ENCODE measurements at places on chromosomes 16 and 17.

- peaks cover 6% of the 10 kb centered on the region for H3K36me3 ChIP-seq
- peaks cover 37% of the 10 kb centered on the region for H3K4me1 ChIP-seq
- H3K27me3 ChIP-seq, result no peaks in the 10 kb centered on the region
- peak overlapping the region; percentile 11 for H3K27ac ChIP-seq
Measured at GRCh38 chr17:65008882-65009281, 47.7 kb downstream of the GNA13 start.

DNA sequence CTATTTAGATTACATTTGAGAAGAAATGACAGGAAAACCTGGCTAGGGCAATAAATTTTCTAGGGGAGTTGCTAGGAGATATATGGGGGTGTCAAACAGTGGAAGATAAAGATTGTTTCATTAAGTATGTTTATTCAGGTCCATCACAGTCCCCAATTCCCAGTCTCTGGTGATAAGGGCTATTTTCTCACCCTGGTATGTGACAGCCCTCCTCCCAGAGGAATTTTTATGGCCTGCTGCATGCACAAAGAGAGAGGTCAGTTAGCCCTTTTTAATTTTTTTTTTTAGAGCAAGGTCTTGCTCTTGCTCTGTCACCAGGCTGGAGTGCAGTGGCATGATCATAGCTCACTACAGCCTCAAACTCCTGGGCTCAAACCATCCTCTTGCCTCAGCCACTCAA lies 53.6 kb upstream of the ATF7IP2 start:
- no peak overlapping the region for H3K27ac ChIP-seq
- H3K27me3 ChIP-seq, result no peaks in the 10 kb centered on the region
- H3K4me3 ChIP-seq, result no peak overlapping the region
- peaks cover 3% of the 10 kb centered on the region for H3K36me3 ChIP-seq
- no peak for DNase-seq
- peaks cover 3% of the 10 kb centered on the region for H3K4me1 ChIP-seq

DNA sequence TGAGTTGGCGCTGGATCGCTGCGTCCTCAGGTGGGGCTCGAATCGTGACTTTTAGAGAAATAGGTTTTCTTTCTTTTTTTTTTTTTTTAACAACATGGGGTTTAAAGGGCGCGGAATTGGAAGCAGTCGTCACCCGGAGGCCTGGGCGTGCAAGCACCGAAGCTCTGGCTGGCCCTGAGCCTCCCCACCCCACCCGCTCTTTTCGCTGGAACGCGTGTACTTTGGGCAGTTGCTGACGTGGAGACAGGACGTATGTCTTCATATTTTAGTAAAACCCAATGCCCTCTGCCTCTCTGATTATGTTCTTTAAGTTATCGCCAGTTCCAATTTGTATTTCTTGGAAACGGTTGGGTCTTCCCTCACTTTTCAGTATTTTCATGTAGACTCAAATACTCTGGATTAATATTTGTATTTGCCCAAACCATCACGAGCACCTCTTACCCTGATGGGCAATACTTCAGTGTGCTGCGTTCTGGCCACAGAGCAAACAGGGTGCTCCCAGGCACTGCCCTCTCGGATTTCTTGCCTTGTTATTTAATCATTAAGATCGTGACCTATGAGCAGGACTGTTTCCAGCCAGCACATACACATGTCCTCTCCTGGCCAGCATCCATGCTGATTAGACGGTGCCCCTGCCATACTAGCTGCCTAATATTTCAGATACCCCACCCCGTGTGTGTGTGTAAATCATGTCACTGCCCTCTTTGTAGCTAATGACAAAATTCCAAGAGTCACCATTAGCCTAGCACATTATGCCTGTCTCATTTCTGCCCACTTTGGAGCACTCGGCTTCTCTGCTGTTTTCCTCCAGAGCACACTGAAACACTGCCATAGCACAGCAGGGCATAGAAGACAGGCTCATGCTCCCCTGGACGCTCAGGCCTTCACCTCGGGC lies 805 bp upstream of the C16orf95 start:
- no peaks in the 10 kb centered on the region for H3K36me3 ChIP-seq
- H3K4me3 ChIP-seq, result peak overlapping the region; percentile 93
- peaks cover 10% of the 10 kb centered on the region for H3K4me1 ChIP-seq
- H3K27me3 ChIP-seq, result no peaks in the 10 kb centered on the region
- no peak for DNase-seq

- no peak overlapping the region for H3K27ac ChIP-seq
- no peaks in the 10 kb centered on the region for H3K36me3 ChIP-seq
- peaks cover 17% of the 10 kb centered on the region for H3K27me3 ChIP-seq
- H3K4me1 ChIP-seq, result no peaks in the 10 kb centered on the region
- H3K4me3 ChIP-seq, result no peak overlapping the region
Measured at GRCh38 chr16:86134802-86135461, 236.0 kb downstream of the IRF8 start.

- peak overlapping the region; percentile 24 for H3K4me3 ChIP-seq
- H3K4me1 ChIP-seq, result peaks cover 10% of the 10 kb centered on the region
- no peaks in the 10 kb centered on the region for H3K36me3 ChIP-seq
- peaks cover 16% of the 10 kb centered on the region for H3K27me3 ChIP-seq
Measured at GRCh38 chr17:82315703-82316358, 1.6 kb downstream of the CD7 start.

DNA sequence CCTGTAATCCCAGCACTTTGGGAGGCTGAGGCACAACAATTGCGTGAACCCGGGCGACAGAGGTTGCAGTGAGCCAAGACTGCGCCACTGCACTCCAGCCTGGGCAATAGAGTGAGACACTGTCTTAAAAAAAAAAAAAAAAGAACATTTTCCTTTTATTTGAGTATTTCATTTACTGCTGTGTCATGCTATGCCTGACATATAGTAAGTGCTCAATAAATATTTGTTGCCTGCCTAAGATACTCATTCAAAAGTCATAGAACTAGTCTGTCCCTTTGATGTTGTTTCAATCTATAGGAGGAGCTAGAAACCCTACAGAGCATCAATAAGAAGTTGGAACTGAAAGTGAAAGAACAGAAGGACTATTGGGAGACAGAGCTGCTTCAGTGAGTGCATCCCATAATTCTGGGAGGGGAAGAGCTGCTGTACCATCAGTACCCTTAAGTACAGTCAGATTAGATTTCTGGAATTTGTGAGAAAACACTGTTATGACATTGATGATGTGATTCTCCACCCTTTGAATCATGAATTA lies 20.0 kb downstream of the CALCOCO2 start:
- H3K4me1 ChIP-seq, result no peaks in the 10 kb centered on the region
- H3K4me3 ChIP-seq, result no peak overlapping the region
- no peak for DNase-seq
- peaks cover 36% of the 10 kb centered on the region for H3K36me3 ChIP-seq
- H3K27ac ChIP-seq, result no peak overlapping the region

- peaks cover 11% of the 10 kb centered on the region for H3K36me3 ChIP-seq
- H3K4me1 ChIP-seq, result peaks cover 22% of the 10 kb centered on the region
- no peak overlapping the region for H3K27ac ChIP-seq
Measured at GRCh38 chr17:31374094-31374447, 17.4 kb upstream of the RAB11FIP4 start.

- no peak overlapping the region for H3K4me3 ChIP-seq
- peaks cover 5% of the 10 kb centered on the region for H3K27me3 ChIP-seq
- H3K27ac ChIP-seq, result no peak overlapping the region
- DNase-seq, result no peak
- no peaks in the 10 kb centered on the region for H3K4me1 ChIP-seq
Measured at GRCh38 chr16:16817196-16817595, 438.3 kb downstream of the NPIPA7 start.

DNA sequence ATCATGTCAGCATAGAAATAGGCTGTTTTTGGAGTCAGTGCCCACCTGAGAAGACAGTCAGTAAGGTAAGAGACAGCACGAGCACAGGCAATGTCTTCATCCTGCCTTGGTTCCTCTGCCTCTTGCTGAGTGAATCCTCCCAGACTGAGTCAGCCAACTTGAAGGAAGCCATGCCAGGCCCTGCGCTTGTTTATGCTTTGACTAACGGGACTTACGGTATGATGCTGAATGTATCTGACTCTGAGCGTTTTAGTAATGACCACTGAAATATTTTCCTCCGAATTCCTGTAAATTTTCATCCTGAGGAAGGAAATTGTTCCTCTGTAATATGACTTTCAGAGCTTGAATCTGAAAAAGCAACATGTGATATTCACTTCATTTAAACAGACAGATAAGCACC lies 18.0 kb downstream of the C17orf67 start:
- peaks cover 4% of the 10 kb centered on the region for H3K36me3 ChIP-seq
- H3K27me3 ChIP-seq, result no peaks in the 10 kb centered on the region
- H3K4me3 ChIP-seq, result no peak overlapping the region
- no peak for DNase-seq
- H3K27ac ChIP-seq, result no peak overlapping the region

DNA sequence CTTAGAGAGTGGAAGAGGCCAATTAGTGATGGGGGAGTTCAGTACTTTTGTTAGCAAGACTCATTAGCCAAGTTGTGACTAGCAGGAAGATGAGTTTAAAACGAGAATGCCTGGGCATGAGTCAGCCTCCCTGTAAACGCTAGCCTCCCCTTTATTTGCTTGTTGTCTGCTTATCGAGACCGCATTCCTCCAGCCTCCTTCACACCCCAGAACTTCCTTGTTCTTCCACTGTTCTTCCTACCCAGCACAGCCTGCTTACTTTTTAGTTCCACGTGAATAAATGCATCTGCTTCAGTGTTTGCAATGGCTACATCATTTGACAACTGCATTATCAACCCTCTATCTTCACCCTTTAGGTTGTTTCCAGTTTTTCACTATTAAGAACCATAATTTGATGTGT lies 20.2 kb upstream of the OR3A1 start:
- H3K27ac ChIP-seq, result peak overlapping the region; percentile 9
- no peak for DNase-seq
- no peaks in the 10 kb centered on the region for H3K36me3 ChIP-seq
- H3K27me3 ChIP-seq, result no peaks in the 10 kb centered on the region
- H3K4me3 ChIP-seq, result no peak overlapping the region
- H3K4me1 ChIP-seq, result peaks cover 3% of the 10 kb centered on the region

GRCh38 chr17:28982131-28982793 lies 23.6 kb downstream of the SEZ6 start:
- peak overlapping the region; percentile 94 for H3K27ac ChIP-seq
- peaks cover 13% of the 10 kb centered on the region for H3K27me3 ChIP-seq
- H3K36me3 ChIP-seq, result no peaks in the 10 kb centered on the region
- peak overlapping the region; percentile 11 for H3K4me3 ChIP-seq
- H3K4me1 ChIP-seq, result peaks cover 18% of the 10 kb centered on the region

GRCh38 chr17:66960613-66961012 lies 3.9 kb upstream of the CACNG4 start:
- H3K27me3 ChIP-seq, result peaks cover 14% of the 10 kb centered on the region
- H3K36me3 ChIP-seq, result no peaks in the 10 kb centered on the region
- no peak for DNase-seq
- H3K4me1 ChIP-seq, result peaks cover 3% of the 10 kb centered on the region

- H3K27me3 ChIP-seq, result peaks cover 10% of the 10 kb centered on the region
- H3K36me3 ChIP-seq, result no peaks in the 10 kb centered on the region
- peaks cover 3% of the 10 kb centered on the region for H3K4me1 ChIP-seq
- H3K27ac ChIP-seq, result no peak overlapping the region
- no peak overlapping the region for H3K4me3 ChIP-seq
Measured at GRCh38 chr16:31484491-31485171, 1.7 kb downstream of the SLC5A2 start.

DNA sequence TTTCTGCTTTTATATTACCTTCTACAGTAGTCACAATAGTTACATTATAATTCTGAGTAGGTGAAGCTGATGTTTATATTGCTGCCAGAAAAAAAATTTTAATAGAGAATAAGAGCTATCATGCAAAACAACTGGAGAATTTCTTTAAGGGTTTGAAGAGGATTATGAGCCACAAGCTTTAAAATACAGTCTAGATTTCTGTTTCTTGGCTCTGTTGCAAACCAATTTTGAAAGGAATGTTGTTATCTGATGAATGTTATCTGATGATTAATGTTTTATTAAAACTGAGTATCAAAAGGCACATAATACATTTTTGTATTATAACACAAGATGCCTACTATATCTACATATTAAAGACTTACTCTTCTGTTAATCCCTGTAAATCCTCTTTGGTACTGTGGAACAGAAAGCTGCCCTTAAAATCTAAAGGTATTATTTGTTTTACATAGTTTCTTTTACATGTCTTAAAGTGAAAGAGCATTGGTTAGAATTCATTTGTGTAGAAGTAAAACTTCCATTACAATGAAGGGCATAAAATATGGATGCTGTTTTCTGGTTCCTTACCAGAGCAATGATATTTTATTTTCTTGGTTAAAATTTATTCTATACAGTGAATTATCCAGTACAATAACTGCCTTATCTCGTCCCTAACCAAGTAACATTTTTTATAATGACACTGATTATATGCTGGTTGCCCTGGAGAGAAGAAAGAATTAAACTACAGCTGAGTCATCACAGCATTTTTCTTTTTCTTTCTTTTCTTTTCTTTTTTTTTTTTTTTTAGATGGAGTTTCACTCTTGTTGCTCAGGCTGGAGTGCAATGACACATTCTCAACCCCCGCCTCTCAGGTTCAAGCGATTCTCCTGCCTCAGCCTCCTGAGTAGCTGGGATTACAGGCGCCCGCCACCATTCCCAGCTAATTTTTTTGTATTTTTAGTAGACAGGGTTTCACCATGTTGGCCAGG lies 205.7 kb downstream of the TANC2 start:
- DNase-seq, result no peak
- no peak overlapping the region for H3K4me3 ChIP-seq
- peaks cover under 1% of the 10 kb centered on the region for H3K27me3 ChIP-seq
- H3K4me1 ChIP-seq, result peaks cover under 1% of the 10 kb centered on the region
- H3K27ac ChIP-seq, result no peak overlapping the region

All from memory B cell (primary cell).